Uterus (tissue), 4 donors: ENCODE measurements at places on chromosomes 5 and 9.

GRCh38 chr5:174789596-174789995 is 65.2 kb downstream of the MSX2 start:
- no peak overlapping the region for H3K27ac ChIP-seq
- H3K36me3 ChIP-seq, result no peaks in the 10 kb centered on the region
- H3K4me3 ChIP-seq, result no peak overlapping the region
- DNase-seq, result no peak
- no peaks in the 10 kb centered on the region for H3K27me3 ChIP-seq

GRCh38 chr9:3732077-3733038 is 206.6 kb upstream of the RFX3 start:
- H3K27ac ChIP-seq, result peak overlapping the region; percentile 49
- no peaks in the 10 kb centered on the region for H3K36me3 ChIP-seq
- no peak overlapping the region for H3K4me3 ChIP-seq
- no peaks in the 10 kb centered on the region for H3K4me1 ChIP-seq
- no peaks in the 10 kb centered on the region for H3K27me3 ChIP-seq

DNA sequence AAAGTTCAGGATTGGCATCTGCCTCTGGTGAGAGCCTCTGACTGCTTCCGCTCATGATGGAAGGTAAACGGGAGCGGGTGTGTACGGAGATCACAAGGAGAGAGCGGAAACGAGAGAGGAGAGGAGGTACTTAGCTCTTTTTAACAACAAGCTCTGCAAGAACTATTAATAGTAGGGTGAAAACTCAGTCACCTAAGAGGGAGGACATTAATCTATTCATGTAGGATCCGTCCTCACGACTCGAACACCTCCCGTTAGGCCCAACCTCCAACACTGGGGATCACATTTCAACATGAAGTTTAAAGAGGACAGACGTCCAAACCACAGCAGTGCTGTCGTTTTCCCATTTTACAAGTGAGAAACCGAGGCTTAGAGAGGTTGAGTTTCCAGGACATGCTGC is 173.7 kb downstream of the SLC28A3 start:
- no peak for DNase-seq
- no peaks in the 10 kb centered on the region for H3K4me1 ChIP-seq
- H3K36me3 ChIP-seq, result no peaks in the 10 kb centered on the region
- no peak overlapping the region for H3K27ac ChIP-seq

DNA sequence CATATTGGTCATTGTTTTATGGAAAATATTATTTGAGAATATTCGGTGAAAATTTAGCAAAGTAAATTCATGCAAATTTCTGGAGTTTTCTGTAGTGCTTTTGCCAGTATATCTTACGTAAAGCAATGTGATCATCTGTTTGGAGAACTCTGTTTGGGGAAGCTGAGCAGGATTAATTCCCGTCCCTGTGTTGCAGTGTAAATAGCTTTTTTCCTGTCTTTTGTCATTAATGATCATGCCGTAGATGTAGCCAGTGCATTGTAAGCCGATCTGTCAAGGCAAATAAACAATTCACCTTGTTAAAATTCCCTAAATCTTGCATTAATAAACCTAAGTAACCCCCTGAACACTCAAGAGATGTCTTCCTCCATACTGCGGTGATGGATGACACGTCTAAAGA is 39.2 kb downstream of the PPIC start:
- H3K27me3 ChIP-seq, result no peaks in the 10 kb centered on the region
- no peaks in the 10 kb centered on the region for H3K36me3 ChIP-seq
- H3K4me1 ChIP-seq, result no peaks in the 10 kb centered on the region

GRCh38 chr9:77798140-77798539 is 150.0 kb upstream of the GNA14 start:
- no peak for DNase-seq
- H3K27me3 ChIP-seq, result no peaks in the 10 kb centered on the region

GRCh38 chr5:77774981-77775789 is 954 bp downstream of the TBCA start:
- no peaks in the 10 kb centered on the region for H3K36me3 ChIP-seq
- DNase-seq, result no peak
- peak overlapping the region; percentile 86 for H3K27ac ChIP-seq
- H3K4me1 ChIP-seq, result no peaks in the 10 kb centered on the region
- peak overlapping the region; percentile 62 for H3K4me3 ChIP-seq

DNA sequence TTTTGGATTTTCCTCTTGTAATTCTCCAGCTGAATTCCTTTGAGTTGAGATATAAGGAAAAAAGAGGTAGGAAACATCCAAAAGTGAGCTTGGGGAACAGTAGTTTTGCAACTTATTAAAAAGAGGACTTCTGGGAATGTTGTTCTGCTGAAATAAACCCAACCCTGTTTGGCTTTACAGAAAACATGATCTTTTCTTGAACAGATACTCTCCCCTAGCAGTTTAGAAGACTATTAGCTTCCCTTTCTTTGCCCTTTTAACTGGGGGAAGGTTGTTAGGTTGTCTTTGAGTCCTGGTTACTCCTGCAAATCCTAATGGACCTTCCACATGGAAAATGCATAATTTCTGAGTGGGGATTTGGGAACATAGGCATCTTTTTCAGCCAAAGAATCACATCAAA is 168.7 kb upstream of the RPS23 start:
- H3K27ac ChIP-seq, result no peak overlapping the region
- no peaks in the 10 kb centered on the region for H3K4me1 ChIP-seq
- no peak for DNase-seq
- no peaks in the 10 kb centered on the region for H3K36me3 ChIP-seq

GRCh38 chr9:73030370-73031030 is 77.6 kb upstream of the ALDH1A1 start:
- H3K4me3 ChIP-seq, result no peak overlapping the region
- DNase-seq, result no peak
- H3K4me1 ChIP-seq, result no peaks in the 10 kb centered on the region
- no peaks in the 10 kb centered on the region for H3K36me3 ChIP-seq
- no peaks in the 10 kb centered on the region for H3K27me3 ChIP-seq
- H3K27ac ChIP-seq, result peak overlapping the region; percentile 45

GRCh38 chr9:79688363-79688762 is 116.6 kb downstream of the TLE4 start:
- H3K4me1 ChIP-seq, result no peaks in the 10 kb centered on the region
- DNase-seq, result no peak
- no peaks in the 10 kb centered on the region for H3K27me3 ChIP-seq
- no peaks in the 10 kb centered on the region for H3K36me3 ChIP-seq

GRCh38 chr5:16897284-16897704 is 38.8 kb downstream of the MYO10 start:
- H3K4me1 ChIP-seq, result no peaks in the 10 kb centered on the region
- H3K27me3 ChIP-seq, result no peaks in the 10 kb centered on the region
- no peak for DNase-seq

- H3K27ac ChIP-seq, result no peak overlapping the region
- H3K4me3 ChIP-seq, result no peak overlapping the region
- H3K4me1 ChIP-seq, result no peaks in the 10 kb centered on the region
- no peak for DNase-seq
- H3K36me3 ChIP-seq, result no peaks in the 10 kb centered on the region
Measured at GRCh38 chr5:174145821-174146220, 100.3 kb downstream of the NSG2 start.

GRCh38 chr5:153796527-153796926 is 242.2 kb downstream of the FAM114A2 start:
- no peaks in the 10 kb centered on the region for H3K36me3 ChIP-seq
- H3K27ac ChIP-seq, result no peak overlapping the region
- no peaks in the 10 kb centered on the region for H3K27me3 ChIP-seq
- no peak for DNase-seq
- no peaks in the 10 kb centered on the region for H3K4me1 ChIP-seq

GRCh38 chr9:14097215-14097614 is 216.7 kb downstream of the NFIB start:
- H3K4me1 ChIP-seq, result no peaks in the 10 kb centered on the region
- no peaks in the 10 kb centered on the region for H3K36me3 ChIP-seq
- DNase-seq, result no peak
- H3K27ac ChIP-seq, result peak overlapping the region; percentile 66

GRCh38 chr5:149435015-149435376 is 55.9 kb upstream of the IL17B start:
- H3K27ac ChIP-seq, result peak overlapping the region; percentile 99
- H3K4me3 ChIP-seq, result no peak overlapping the region
- no peaks in the 10 kb centered on the region for H3K27me3 ChIP-seq
- DNase-seq, result no peak
- H3K4me1 ChIP-seq, result no peaks in the 10 kb centered on the region
- H3K36me3 ChIP-seq, result no peaks in the 10 kb centered on the region

DNA sequence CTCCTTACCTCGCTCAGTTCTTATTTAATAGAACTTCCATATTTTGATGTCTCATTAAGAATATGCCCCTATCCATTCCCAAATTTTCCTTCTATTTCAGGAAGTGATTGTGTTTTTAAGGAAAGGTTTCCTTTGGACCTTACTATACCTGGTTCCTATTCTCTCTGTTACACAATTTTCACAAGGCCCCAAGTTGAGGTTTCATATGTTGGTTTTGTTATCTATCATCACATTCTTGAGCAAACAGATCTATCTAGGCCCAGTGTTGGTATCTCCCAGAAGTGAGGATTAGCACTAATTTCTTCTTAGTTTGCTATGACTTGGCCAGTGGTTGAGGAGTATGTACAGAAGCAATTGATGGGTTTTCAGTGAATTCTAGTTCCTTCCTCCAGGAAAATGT is 41.5 kb downstream of the ALG2 start:
- no peak overlapping the region for H3K27ac ChIP-seq
- no peak for DNase-seq
- H3K27me3 ChIP-seq, result no peaks in the 10 kb centered on the region
- H3K4me1 ChIP-seq, result no peaks in the 10 kb centered on the region
- H3K36me3 ChIP-seq, result no peaks in the 10 kb centered on the region
- H3K4me3 ChIP-seq, result no peak overlapping the region

DNA sequence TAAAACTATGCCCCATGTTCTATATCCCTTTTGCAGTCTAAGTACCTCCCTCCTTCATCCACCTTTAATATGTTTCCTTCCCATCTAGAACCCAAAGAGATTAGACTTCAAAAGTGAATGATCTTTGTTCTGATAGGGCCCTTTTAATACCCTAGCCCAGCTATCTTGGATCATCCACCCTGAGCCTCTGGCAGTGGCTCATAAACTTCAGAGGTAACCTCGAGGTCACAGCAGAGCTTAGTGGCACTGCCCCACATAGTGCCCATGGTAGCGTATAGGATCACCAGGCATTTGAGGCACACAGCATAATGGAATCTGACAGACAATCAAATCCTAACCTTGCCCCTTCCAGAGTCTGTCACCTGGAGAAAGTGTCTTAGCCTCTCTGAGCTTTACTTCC is 15.8 kb downstream of the ADRB2 start:
- H3K4me1 ChIP-seq, result no peaks in the 10 kb centered on the region
- no peak for DNase-seq
- no peaks in the 10 kb centered on the region for H3K27me3 ChIP-seq
- no peak overlapping the region for H3K27ac ChIP-seq

DNA sequence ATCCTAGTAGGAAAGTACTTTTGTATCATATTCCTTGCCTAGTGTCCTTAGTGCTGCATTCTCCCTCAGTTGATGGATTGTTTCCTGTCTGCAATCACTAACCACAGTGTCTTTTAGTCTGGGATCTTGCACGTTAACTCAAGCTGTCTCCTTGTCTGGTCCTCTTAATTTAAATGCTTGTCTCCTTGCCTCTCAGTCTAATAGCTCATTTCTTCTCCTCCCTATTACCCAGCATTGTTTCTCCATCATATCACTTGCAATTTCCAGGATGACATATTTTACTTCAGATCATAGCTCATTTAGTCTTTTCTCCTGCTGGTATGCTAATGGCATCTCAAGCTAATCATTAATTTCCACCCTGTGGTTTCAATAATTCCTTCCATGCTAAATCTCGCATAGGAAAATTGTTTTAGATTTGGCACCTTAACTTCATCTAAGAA is 2052.0 kb upstream of the C9orf72 start:
- H3K36me3 ChIP-seq, result no peaks in the 10 kb centered on the region
- no peak overlapping the region for H3K27ac ChIP-seq
- H3K4me1 ChIP-seq, result no peaks in the 10 kb centered on the region
- no peak overlapping the region for H3K4me3 ChIP-seq
- H3K27me3 ChIP-seq, result no peaks in the 10 kb centered on the region

GRCh38 chr5:11302663-11303062 is 541.6 kb upstream of the DAP start:
- no peak overlapping the region for H3K27ac ChIP-seq
- H3K4me1 ChIP-seq, result no peaks in the 10 kb centered on the region
- H3K4me3 ChIP-seq, result no peak overlapping the region
- H3K36me3 ChIP-seq, result no peaks in the 10 kb centered on the region
- no peak for DNase-seq

DNA sequence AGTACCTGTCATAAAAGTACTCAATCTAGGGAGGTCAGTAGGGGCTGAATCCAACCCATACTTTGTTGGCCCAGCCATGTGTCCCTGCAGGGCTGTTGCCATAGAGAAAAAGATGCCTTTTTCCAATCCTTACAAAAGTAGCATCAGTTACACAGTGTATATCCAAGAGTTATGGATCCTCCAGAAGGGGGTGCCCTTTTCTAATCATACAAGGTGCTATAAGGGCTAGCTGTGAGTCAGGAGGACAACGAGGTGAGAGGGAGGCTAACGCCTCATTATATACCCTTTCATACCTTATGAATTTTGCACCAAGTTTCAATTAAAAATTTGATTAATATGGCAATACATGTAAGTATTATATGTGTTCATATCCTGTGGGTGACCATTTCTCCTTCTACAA is 4.8 kb downstream of the KIAA0825 start:
- H3K36me3 ChIP-seq, result no peaks in the 10 kb centered on the region
- DNase-seq, result no peak
- no peaks in the 10 kb centered on the region for H3K4me1 ChIP-seq
- no peaks in the 10 kb centered on the region for H3K27me3 ChIP-seq
- no peak overlapping the region for H3K27ac ChIP-seq

DNA sequence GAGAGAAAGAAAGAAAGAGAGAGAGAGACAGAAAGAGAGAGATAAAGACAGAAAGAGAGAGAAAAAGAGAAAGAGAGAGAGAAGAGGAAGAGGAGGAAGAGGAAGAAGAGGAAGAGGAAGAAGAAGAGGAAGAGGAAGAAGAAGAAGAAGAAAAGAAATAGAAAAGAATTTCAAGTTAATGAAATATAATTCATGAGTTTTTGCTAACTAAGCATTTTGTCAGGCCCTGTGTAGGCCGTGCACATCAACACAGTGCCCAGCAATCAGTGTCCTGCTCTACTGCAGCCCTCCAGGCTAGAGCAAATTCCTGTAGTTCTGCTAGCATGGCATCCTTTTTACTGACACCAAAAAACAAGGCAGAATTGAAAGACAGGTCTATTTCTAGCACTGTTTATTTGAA is 62.1 kb downstream of the PLPP1 start:
- H3K27me3 ChIP-seq, result no peaks in the 10 kb centered on the region
- no peaks in the 10 kb centered on the region for H3K4me1 ChIP-seq
- DNase-seq, result no peak

- no peaks in the 10 kb centered on the region for H3K36me3 ChIP-seq
- no peak overlapping the region for H3K27ac ChIP-seq
Measured at GRCh38 chr9:125160750-125161149, 17.4 kb upstream of the SCAI start.

GRCh38 chr5:73967347-73967746 is 341.4 kb downstream of the ARHGEF28 start:
- no peak for DNase-seq
- no peaks in the 10 kb centered on the region for H3K4me1 ChIP-seq
- no peaks in the 10 kb centered on the region for H3K27me3 ChIP-seq
- H3K27ac ChIP-seq, result no peak overlapping the region

- no peaks in the 10 kb centered on the region for H3K27me3 ChIP-seq
- no peaks in the 10 kb centered on the region for H3K36me3 ChIP-seq
- peaks cover 17% of the 10 kb centered on the region for H3K4me1 ChIP-seq
- no peak overlapping the region for H3K4me3 ChIP-seq
Measured at GRCh38 chr9:129224618-129225489, 46.8 kb upstream of the IER5L start.
